ENCODE measurements at places on chromosomes 5 and 9. TPM values are rescaled to one million over a fixed set of nuclear protein-coding genes. Genes with fewer than 3 reads are reported as not detected.

The OGN gene
- total RNA-seq = not detected

GRCh38 chr9:19998823-19999455 lies 210.1 kb upstream of the SLC24A2 start:
- peak; percentile 10 for DNase-seq

The OXCT1 gene
- 77.5 TPM for total RNA-seq

The SUB1 gene
- total RNA-seq = 435 TPM

- no peak for DNase-seq
Measured at GRCh38 chr5:143316844-143317631, 86.4 kb downstream of the NR3C1 start.

DNA sequence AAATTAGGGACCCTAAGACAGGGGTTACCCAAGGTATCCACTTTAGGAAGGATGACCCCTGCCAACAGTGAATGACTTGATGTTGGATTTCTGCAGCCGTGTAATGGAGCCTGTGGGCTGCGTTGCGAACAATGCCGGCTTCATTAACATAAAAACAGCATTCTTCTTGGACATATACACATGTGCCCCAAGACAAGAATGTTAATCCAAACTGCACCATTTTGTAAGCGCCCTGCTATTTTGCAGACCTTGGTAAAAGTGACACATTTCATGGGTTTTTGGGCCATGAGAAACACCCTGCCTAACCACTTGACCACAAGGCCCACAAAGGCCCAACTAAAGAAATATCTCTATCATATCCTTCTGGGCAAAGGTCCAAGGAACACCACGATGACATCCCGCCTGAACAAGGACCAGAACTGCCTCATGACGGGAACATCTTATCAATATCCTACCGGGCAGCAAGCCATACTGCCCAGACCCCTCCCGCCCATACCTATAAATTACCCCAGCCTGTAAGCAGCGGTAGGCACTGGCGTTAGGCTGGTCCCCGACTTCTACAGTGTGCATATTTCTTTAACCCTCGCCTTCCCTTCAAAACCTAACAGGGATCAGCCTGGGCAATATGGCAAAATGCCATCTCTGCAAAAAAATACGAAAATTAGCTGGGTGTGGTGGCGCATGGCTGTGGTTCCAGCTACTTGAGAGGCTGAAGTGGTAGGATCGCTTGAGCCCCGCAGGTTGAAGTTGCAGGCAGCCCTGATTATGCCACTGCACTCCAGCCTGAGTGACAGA lies 9.7 kb upstream of the PDCD1LG2 start:
- no peak for DNase-seq

- no peak for DNase-seq
Measured at GRCh38 chr5:180636016-180636402, 13.4 kb downstream of the FLT4 start.

DNA sequence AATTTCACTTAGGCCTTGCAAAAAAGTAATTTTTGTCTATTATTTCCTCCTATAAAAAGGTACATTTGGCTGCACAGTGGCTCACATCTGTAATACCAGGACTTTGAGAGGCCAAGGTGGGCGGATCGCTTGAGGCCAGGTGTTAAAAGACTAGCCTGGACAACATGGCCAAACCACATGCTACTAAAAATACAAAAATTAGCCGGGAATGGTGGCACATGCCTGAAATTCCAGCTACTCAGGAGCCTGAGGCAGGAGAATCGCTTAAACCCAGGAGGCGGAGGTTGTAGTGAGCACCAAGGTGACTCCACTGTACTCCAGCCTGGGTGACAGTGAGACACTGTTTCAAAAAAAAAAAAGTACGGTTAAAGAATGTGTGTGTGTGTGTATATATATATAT lies 15.7 kb downstream of the NUP155 start:
- DNase-seq = no peak

Data from activated naive CD8-positive, alpha-beta T cell treated with anti-CD3 and anti-CD28 coated beads for 36 hours (primary cell).